ENCODE measurements at places on chromosomes 13 and 19.

DNA sequence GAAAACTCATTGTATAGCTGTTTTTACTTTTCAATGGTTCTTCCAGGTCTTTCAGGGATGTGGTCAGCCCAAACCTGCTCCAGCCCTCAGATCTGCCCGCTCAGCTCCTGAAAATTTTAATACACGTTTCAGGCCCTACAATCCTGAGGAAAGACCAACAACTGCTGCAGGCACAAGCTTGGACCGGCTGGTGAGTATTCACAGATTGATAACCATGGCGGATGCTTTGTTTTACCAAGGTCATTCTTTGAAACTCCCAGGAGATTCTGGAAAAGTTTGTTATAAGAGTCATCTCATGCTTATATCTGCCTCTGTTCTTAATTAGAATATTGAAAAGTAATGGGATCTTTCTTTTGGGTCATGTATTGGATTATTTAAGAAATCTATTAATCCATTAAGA lies 173.5 kb downstream of the DCT start:
- peak; percentile 56 for DNase-seq

DNA sequence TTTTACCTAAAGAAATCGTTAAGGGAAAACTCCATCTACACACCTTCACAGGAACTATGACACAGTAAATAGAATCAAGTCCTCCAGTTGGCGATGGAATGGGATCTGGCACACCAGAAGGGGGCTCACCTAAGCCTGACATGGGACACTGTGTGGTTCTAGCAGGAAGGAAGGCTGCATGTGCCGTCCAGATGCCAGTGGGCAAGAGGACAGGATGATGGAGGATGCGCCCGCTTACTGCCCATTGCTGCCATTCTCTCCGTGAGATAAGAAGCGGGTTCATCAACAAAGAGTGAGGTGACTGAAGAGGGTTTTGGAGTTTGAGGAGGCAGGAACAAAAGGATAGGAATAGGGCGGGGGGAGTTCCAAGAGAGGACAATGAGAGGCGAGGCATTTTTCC lies 2.9 kb upstream of the CYP2F1 start:
- DNase-seq = no peak

- no peak for DNase-seq
Measured at GRCh38 chr13:109357751-109358471, 428.5 kb downstream of the IRS2 start.

GRCh38 chr13:110179116-110179856 lies 127.7 kb downstream of the COL4A1 start:
- DNase-seq = no peak

- DNase-seq = no peak
Measured at GRCh38 chr13:111384441-111385182, 64.2 kb downstream of the TEX29 start.

DNA sequence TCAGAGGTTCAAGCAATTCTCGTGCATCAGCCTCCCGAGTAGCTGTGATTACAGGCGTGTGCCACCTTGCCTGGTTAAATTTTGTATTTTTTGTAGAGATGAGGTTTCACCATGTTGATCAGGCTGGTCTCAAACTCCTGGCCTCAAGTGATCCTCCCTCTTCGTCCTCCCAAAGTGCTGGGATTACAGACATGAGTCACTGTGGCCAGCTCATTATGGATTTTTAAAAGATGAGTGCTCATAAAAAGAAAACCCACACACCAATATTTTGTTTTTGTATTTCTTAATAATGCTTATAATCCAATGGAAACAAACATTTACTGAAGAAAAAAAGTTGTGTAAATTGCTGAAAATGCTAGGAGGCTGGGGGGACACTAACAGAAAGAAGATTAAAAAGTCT lies 5.0 kb upstream of the MICU2 start:
- no peak for DNase-seq

- DNase-seq = peak; percentile 95
Measured at GRCh38 chr13:45295536-45295935, 45.4 kb downstream of the TPT1 start.
